Stomach (tissue), 19 donors: ENCODE measurements at places on chromosomes 13 and 19. TPM values are rescaled to one million over a fixed set of nuclear protein-coding genes. Genes with fewer than 3 reads are reported as not detected.
A peak's percentile ranks its signal among the peaks of the same experiment; 100 is the strongest.

DNA sequence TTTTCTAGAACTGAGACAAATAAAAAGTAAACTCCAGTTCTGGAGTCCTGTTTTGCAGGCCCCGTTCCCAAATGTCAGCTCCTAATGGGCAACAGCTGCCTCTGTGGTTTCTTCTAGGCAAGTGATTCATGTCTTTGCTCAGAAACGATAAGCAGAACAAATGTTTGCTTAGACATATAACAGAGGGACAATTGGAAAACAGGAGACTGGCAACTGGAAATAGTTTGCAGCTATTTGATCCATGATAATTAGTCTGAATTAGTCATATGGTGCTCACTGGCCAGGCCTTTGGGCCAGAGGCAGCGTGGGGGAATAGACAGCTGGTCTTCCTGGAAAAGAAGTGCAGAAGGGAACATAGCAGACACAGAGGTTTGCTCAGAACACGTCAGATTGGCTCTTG, 29.2 kb upstream of the TSHZ3 start:
- H3K36me3 ChIP-seq: no peaks in the 10 kb centered on the region
- H3K4me3 ChIP-seq: no peak overlapping the region
- H3K27me3 ChIP-seq: no peaks in the 10 kb centered on the region
- no peaks in the 10 kb centered on the region for H3K4me1 ChIP-seq

- H3K27me3 ChIP-seq: no peaks in the 10 kb centered on the region
- no peak overlapping the region for H3K27ac ChIP-seq
- no peak overlapping the region for H3K4me3 ChIP-seq
- H3K4me1 ChIP-seq: no peaks in the 10 kb centered on the region
- no peak for DNase-seq
These were observed 260.0 kb downstream of the FGF14 start for GRCh38 chr13:102141625-102142472.

DNA sequence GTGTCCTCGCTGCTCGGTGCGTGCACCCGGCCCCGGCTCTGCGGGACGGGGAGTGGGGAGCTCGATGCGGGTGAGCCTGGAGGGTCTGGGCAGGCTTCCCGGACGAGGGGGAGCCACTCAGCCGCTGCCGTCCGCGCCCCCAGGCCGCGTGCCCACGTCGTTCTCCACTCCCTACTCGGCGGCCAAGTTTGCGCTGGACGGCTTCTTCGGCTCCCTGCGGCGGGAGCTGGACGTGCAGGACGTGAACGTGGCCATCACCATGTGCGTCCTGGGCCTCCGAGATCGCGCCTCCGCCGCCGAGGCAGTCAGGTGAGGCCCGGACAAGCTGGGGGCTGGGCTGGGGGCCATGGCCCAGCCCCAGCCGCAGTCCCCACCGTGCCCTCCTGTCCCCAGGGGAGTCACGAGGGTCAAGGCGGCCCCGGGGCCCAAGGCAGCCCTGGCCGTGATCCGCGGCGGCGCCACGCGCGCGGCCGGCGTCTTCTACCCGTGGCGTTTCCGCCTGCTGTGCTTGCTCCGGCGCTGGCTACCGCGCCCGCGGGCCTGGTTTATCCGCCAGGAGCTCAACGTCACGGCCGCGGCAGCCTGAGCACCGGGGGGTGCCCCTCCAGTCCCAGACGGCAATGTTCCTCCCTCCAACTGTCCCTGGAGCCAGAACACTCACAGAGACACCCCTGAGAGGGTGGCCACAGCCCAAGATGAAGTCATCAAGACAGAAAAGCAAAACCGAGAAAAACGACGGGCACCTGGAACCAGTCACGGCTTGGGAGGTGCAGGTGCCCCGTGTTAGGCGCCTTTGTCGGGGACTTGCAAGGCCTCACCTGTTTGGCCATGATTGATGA, 2.5 kb upstream of the RPL36 start:
- peaks cover 12% of the 10 kb centered on the region for H3K36me3 ChIP-seq
- H3K4me3 ChIP-seq: peak overlapping the region; percentile 60
- no peaks in the 10 kb centered on the region for H3K27me3 ChIP-seq
- peaks cover 33% of the 10 kb centered on the region for H3K4me1 ChIP-seq
- no peak for DNase-seq

The POSTN gene
- 25.9 TPM for total RNA-seq

- peak overlapping the region; percentile 13 for H3K4me3 ChIP-seq
- H3K27me3 ChIP-seq: no peaks in the 10 kb centered on the region
- peaks cover 45% of the 10 kb centered on the region for H3K36me3 ChIP-seq
- H3K27ac ChIP-seq: no peak overlapping the region
- H3K4me1 ChIP-seq: peaks cover 54% of the 10 kb centered on the region
- DNase-seq: peak; percentile 62
These were observed 4.8 kb downstream of the RNF126 start for GRCh38 chr19:658059-658839.

DNA sequence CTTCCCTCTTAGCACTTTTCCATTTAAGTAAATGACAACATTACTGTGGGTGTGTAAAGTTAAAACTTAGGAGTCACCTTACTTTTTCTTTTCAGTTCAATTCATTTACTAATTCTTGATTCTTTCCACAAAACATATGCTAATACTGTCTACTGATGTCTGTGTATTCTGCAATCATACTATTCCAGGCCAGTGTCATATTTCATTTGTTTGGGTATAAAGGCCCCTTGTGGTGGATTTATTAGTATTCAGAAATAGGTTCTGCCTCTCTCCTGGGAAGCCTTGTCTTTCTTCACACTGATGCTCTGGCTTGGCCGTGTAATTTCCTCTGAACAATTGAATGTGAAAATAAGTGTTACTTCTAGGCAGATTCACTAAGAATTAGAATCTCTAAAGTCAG, 621.9 kb upstream of the SPRY2 start:
- H3K27ac ChIP-seq: no peak overlapping the region
- DNase-seq: no peak
- no peaks in the 10 kb centered on the region for H3K27me3 ChIP-seq
- no peak overlapping the region for H3K4me3 ChIP-seq
- no peaks in the 10 kb centered on the region for H3K4me1 ChIP-seq

The CYP4F22 gene
- not detected for total RNA-seq

The FAM216B gene
- total RNA-seq: not detected

The PHF11 gene
- total RNA-seq: 140 TPM

The MCEMP1 gene
- total RNA-seq: 0.43 TPM

DNA sequence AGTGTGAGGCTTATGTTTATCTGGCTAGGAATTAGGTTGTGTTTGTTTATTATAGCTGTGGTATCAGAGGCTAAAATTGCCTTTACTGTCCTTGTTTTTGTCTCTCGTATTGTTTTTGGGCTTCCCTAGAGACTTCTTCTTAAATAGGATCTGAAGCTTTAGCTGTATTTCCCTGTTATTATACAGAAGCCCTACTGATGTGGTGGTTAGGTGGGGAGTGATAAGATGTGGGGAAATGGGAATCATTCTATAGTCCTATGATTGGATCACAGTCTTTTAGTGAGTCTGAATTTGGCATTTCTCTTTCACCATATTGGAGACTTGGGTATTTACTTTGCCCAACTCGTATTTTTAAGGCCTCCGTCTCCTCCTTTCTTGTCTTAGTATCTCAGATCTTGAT, 8.3 kb upstream of the KL start:
- no peaks in the 10 kb centered on the region for H3K27me3 ChIP-seq
- H3K36me3 ChIP-seq: no peaks in the 10 kb centered on the region
- H3K4me3 ChIP-seq: no peak overlapping the region
- no peak overlapping the region for H3K27ac ChIP-seq
- peaks cover 15% of the 10 kb centered on the region for H3K4me1 ChIP-seq

The NTN5 gene
- not detected for total RNA-seq

- H3K27ac ChIP-seq: no peak overlapping the region
- no peaks in the 10 kb centered on the region for H3K27me3 ChIP-seq
- no peak overlapping the region for H3K4me3 ChIP-seq
- H3K36me3 ChIP-seq: no peaks in the 10 kb centered on the region
- peaks cover 7% of the 10 kb centered on the region for H3K4me1 ChIP-seq
- no peak for DNase-seq
These were observed 19.9 kb downstream of the NWD1 start for GRCh38 chr19:16739546-16739945.

- peak; percentile 81 for DNase-seq
- H3K36me3 ChIP-seq: no peaks in the 10 kb centered on the region
- H3K4me1 ChIP-seq: no peaks in the 10 kb centered on the region
- no peak overlapping the region for H3K27ac ChIP-seq
- peaks cover 7% of the 10 kb centered on the region for H3K27me3 ChIP-seq
These were observed 19.4 kb downstream of the CEACAM21 start for GRCh38 chr19:41595258-41595889.

DNA sequence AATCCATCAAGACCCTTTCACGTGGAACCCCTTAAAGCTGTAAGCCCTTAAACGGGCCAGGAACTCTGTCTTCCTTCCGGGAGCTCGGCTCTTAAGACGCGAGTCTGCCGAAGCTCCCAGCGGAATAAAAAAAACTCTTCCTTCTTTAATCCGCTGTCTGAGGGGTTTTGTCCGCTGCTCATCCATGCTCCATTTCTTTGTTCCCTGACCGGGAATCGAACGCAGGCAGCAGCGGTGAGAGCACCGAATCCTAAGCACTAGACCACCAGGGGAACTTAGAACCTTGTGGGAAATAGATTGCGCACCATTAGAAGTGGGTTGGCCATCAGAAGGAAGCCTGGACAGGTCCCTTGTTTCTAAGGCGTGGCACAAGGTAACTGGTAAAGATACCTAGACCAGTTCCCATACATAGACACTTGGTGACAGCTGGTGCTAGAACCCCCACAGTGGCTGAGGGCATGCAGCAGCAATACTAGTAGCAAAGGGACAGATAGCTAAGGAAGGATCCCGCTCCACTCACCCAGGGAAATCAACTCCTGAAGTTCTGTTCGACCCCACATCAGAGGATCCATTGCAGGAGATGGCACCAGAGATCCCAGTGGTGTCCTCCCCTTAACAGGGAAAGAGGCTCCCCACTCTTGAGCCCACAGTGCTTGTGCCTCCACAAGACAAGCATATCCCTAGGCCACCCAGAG, 1.5 kb upstream of the RGCC start:
- H3K36me3 ChIP-seq: no peaks in the 10 kb centered on the region
- peaks cover 51% of the 10 kb centered on the region for H3K27me3 ChIP-seq
- H3K4me1 ChIP-seq: peaks cover 29% of the 10 kb centered on the region

GRCh38 chr19:12551060-12551832, at the start of gene ZNF564:
Gene ZNF564 (minus strand): TSS chr19:12551482. CDS start chr19:12551332, 150 bp downstream.
- H3K27me3 ChIP-seq: peaks cover 8% of the 10 kb centered on the region
- peak within 1 kb of the TSS; percentile 96 for H3K27ac ChIP-seq
- peak; percentile 99 for DNase-seq
- peak within 1 kb of the TSS; percentile 72 for H3K4me3 ChIP-seq

- no peaks in the 10 kb centered on the region for H3K36me3 ChIP-seq
- H3K4me1 ChIP-seq: no peaks in the 10 kb centered on the region
- no peak overlapping the region for H3K4me3 ChIP-seq
- no peak overlapping the region for H3K27ac ChIP-seq
- DNase-seq: peak; percentile 55
These were observed 14.0 kb downstream of the PDX1 start for GRCh38 chr13:27933580-27934328.

DNA sequence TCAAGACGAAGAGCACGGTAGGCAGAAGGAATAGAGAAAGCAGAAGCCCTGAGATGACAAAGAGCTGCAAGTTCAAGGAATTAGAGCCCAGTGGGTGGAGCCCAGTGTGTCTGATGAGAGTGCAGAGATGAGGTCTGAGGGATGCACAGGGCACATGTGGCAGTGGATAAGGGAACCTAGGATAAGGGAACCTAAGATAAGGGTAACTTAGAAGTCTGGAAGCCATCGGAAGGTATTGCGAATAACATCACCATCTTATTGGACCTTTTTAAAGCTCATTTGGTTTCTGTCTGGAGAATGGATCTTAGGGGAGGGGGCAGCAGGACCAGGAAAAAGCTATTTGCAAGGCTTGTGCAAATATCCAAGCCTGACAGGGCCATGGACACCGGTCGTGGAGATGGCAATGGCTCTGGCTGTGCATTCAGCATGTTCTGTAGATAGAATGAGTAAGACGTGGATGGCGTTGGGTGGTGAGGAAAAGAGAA, 1.3 kb downstream of the FPR3 start:
- H3K4me3 ChIP-seq: no peak overlapping the region
- H3K27ac ChIP-seq: peak overlapping the region; percentile 41
- H3K4me1 ChIP-seq: no peaks in the 10 kb centered on the region
- H3K27me3 ChIP-seq: peaks cover 8% of the 10 kb centered on the region
- H3K36me3 ChIP-seq: no peaks in the 10 kb centered on the region

The ZIM2 gene
- 4.1 TPM for total RNA-seq

- H3K4me1 ChIP-seq: no peaks in the 10 kb centered on the region
- no peak for DNase-seq
- no peaks in the 10 kb centered on the region for H3K36me3 ChIP-seq
- no peak overlapping the region for H3K27ac ChIP-seq
- H3K27me3 ChIP-seq: no peaks in the 10 kb centered on the region
These were observed 284.8 kb upstream of the SOX21 start for GRCh38 chr13:94997126-94997525.

The SYNGR4 gene
- not detected for total RNA-seq

DNA sequence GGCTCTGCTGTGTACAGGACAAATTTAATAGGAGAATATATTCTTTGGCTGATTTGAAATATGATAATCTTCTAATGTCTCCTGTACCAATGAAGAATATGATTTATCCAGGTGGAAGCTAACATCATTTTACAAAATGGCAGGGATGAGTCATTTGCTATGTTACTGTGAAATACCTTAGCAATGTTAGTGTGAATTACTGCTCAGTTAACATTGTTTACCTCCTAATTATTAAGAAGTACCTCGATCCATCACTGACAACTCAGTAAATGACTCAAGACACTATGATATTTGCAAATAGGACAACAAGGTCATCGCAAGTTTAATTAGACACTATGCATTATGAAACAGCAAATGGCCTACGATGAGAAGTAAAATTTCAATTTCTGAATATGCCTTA, 309.1 kb upstream of the EDNRB start:
- no peaks in the 10 kb centered on the region for H3K27me3 ChIP-seq
- no peak for DNase-seq
- no peaks in the 10 kb centered on the region for H3K36me3 ChIP-seq
- no peaks in the 10 kb centered on the region for H3K4me1 ChIP-seq
- H3K4me3 ChIP-seq: no peak overlapping the region
- no peak overlapping the region for H3K27ac ChIP-seq

The CYP2A7 gene
- not detected for total RNA-seq

DNA sequence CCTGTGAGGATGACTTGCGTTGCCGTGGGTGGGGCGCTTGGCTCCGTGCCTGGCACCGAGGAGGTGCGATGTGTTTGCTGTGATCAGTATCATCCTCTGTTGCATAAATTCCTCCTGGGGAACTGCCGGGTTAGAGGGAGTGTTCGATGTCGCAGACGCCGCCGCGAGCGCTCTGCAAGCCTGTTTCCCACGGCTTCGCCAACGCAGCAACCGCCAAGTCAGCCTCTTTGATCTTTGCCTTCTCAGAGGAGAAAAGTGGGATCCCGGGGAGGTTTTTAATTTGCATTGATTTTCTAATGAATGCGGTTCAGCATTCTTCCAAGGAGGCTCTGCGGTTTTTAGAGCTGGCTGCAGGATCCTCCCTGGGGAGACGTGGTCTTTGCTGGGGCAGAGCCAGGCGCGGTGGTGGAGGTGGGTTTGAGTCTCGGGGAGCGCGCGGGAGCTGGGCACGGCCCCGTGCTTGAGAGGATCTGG, 7.6 kb downstream of the GPR32 start:
- no peaks in the 10 kb centered on the region for H3K4me1 ChIP-seq
- H3K27ac ChIP-seq: no peak overlapping the region
- peaks cover 3% of the 10 kb centered on the region for H3K27me3 ChIP-seq
- DNase-seq: no peak
- no peaks in the 10 kb centered on the region for H3K36me3 ChIP-seq
